Cardiac muscle cell (in vitro differentiated cells and primary cell): ENCODE measurements at places on chromosomes 7 and 10.

DNA sequence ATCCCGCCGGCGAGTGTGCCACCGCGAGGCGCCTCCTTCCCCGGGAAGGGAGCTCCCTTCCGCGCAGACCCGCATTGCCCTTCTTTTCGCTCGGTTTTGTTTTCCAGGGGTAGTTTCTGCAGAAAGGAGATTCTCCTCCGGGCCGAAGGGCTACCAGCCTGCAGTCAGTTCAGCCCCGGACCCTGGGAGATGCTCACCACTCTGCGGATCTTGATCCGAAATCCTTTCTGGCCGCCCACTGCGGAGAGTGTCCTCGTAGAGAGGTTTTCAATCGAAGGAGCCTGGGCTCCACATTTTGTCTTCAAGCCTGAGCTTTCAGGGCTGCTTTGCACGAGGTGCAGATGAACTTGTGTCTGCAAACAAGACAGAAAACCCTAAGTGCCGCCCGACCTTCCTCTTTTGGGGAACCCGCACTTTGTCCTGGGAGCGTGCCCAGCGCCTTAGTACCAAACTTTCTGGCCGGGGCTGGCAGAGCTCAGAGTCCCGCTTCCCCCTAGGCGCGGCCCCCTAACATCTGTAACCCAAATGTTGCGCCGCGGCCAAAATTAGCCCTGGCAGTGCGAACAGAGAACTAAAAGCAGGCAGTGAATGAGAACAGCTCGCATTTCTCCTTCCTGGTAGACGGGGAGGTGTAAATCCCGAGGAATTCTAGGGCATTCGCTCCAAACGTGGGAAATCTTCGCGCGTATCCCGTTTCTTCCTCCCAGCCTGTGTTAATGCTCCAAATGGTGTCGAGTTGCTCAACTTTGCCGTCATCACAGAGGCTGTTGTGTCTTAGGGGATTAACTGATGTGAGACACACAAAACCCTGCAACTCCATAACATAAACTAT is 6.7 kb upstream of the EN2 start:
- DNase-seq: no peak

DNA sequence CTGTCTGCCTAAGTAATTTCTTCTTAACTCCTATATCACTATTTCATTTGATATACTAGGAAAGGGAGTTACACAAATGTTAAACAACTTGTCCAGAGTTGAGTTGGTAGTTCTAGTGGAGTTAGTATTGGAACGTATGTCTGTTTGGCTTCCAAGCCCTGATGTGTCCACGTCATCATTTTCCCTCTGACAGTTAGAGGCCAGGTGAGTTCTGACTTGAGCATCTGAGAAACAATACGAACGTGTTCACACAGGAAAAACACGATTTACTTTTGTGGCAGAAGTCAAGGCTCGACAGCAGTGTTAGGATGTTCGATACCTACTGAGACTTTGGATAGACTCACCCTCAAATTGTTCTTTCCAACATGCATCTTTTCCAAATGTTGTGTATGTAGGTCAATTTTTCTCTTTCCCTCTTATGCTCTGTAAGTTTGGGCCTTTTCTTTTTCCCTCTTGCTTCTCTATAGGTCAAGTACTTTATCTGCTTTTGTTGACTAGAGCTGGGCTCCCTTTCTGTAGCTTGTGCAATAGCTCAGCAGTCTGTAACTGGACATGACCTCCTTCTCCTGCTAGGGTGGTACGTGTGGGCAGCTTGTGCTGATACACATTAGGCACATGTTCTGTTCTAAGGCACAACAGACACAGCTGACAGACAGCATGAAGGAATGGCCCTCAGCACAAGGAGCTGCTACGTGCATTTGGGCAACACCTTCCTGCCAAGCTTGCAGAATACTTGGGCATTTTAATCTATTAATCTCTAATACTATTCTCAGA is 222.9 kb downstream of the PTEN start:
- peak; percentile 2 for DNase-seq

- no peak for DNase-seq
These were observed 143.5 kb upstream of the TRIM24 start for GRCh38 chr7:138316421-138317043.

DNA sequence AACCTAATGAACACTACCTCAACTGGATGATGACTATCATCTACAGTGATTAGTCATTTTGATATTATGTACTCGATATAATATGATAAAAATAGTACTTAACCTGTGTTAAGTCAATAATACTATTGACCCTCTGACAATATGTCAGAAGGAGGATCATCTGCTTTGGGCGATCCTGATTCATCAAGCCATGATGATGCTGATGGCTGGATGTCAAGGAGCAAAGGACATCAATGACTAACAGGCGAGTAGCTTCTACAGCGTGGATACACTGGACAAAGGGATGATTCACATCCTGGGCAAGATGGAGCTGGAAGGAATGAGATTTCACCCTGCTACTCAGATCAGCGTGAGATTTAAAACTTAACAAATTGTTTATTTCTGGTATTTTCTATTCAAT is 94.4 kb upstream of the SKAP2 start:
- DNase-seq: no peak

DNA sequence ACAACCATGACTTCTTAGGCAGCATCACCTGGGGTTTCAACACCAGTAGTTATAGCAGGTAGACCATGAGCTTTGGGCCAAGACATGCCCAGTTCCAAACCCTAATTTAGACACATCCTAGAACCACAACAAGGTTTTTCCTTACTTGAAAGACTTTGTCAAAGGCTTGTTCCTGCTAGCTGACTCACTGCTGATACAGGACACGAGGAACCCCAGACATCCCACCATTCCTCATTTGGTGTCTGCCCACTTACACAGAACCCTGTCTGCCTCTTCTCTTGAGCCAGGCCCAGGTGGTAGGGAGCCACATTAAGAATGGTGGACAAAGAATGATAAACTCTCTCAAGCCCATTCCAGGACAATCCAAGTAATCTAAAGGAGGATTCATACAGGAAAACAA is 109.0 kb downstream of the CCDC71L start:
- DNase-seq: no peak

DNA sequence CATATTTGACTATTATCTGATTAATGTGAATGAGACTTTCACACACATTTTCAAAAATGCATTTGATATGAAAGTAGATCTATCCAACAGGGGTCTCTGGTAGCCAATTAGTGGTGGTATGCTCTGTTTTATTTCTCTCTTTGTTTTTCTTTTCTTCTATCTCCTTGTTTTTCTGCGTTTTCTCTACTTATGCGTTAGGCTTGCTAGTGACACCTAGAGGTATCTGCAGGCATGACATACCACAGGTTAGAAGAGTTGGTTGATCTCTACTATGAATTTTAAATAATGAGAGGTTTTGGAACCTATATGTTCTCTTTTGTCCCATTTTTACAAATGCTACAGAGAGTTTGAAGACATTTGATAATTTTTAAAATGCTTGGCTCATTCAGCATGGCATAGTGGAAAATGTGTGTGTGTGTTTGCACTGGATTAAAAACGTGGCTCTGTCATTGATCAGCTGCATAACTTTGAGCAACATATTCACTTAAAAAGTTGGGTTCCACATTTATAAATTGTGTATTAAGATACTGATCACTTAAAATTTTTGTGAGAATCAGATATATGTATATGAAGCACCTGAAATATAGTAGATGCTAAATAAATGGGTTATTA is 28.1 kb upstream of the PLXDC2 start:
- peak; percentile 63 for DNase-seq

- DNase-seq: no peak
These were observed 23.4 kb upstream of the SHH start for GRCh38 chr7:155835446-155836215.

- peak; percentile 24 for DNase-seq
These were observed 68.0 kb downstream of the SLC29A4 start for GRCh38 chr7:5350600-5351385.

DNA sequence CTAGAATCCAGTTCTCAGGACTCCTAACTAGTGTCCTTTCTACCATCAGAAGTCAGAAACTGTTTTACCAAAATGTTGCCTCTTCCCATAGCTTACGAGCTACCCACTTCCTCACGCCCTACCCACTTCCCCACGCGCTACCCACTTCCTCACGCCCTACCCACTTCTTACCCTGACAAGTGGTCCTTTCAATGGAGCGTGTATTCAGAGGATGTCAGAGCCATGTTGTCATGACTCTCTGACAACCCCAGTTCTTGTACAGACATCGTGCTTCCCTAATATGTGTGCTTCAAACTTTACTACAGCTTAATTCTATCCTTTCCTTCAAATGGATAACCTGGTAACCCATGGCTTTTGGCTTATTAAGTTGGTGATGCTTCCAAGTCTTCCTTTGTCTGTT is 84.8 kb upstream of the PHF14 start:
- DNase-seq: no peak

DNA sequence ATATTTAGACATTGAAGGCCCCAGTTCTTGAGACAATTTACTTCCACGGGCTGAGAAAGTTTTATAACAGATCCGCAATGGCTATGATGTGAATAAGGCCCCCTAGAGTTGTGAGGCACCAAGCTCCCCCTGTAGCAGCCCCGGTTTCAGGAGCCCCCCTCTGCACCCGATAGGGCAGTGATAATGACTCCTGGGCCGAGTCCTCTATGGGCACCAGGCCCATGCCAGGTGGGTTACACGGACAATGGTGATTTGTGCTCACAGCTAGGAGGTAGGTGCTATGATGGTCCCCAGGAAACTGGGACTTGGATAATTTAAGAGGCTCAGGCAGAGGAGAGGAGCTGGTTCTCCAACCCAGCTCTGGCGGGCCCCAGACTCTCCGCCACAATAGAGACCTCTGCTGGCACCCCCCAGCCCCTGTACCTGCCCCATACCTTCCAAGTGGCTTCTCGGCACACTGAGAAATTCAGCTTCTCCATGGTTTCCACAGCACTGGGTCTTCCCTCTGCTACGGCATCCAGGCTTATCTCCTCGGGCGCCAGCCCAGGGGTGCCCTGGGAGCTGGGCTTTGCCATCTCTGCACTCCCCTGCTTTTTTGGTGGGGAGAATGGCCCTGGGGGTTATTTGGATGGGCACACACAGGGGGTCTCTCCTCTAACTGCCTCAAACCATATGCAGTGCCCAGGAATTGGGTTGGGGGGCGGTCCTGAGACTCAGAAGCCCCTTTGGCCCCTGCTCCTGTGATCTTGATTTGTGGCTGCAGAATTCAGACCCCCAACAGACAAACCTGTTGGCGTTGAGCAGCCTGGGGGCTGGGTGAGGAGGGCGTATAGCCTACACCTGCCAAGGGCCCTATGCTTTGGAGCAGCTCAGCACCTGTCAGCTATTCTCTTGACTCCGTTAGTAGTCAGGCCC is 12.2 kb upstream of the KCP start:
- no peak for DNase-seq

- no peak for DNase-seq
These were observed 160.3 kb downstream of the SNX10 start for GRCh38 chr7:26451997-26452396.

DNA sequence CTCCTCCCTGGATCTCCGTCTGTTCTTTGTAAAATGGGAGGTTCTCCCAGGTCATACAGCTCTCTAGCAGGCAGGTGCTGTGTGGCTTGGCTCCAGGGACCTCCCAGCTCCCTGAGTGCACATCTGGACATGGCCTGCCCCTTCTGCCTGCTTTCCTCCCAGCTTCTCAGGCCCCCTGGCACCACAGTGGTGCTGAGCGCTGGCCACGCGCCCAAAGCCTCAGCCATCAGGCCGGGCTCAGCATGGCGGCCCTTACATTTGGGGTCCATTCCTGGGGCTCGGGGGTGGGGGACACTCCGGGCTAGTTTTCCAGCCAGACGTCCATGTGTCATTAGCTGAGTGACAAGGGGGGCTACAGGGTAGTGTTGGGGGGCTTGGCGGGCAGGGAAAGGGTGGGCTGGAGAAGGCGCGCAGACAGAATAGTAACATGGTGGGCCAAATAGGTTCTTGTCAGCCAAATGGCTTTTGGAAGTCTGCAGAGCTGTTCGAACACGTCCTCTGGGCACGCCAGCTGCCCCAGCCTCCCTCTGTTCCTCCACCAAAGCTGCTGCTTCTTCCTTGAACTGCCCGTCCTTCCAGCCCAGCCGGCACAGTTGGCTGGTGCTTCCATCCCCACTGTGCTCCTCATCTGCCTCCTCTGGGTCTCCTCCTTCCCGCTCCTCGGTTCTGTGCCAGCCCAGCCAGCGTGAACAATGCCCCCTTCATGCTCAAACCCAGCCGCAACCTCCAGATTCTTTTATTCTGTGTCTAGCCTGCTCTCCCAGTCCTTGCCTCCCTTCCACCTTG is 65.9 kb downstream of the GOLGA7B start:
- no peak for DNase-seq

DNA sequence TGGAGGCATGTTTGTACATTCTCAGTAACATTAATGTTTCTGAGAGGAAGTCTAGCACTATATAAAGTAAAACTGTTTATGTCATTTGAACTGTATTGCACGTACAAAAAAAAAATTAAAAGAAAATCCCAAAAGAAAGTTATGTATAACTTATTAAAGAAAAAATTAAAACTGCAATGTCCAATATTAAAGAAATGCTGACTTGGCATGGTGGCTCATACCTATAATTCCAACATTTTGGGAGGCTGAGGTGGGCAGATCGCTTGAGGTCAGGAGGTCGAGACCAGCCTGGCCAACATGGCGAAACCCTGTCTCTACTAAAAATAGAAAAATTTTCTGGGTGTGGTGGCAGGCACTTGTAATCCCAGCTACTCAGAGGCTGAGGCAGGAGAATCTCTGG is 178.7 kb upstream of the VIPR2 start:
- DNase-seq: no peak

GRCh38 chr7:116441534-116441933 is 58.0 kb upstream of the CAV2 start:
- DNase-seq: peak; percentile 63

- no peak for DNase-seq
These were observed 18.5 kb upstream of the ANTXRL start for GRCh38 chr10:46268076-46268881.

- no peak for DNase-seq
These were observed 335.7 kb downstream of the SFMBT2 start for GRCh38 chr10:7075110-7075509.

- DNase-seq: peak; percentile 57
These were observed 15.6 kb upstream of the PBLD start for GRCh38 chr10:68348265-68348741.

GRCh38 chr7:39271402-39271801 is 293.7 kb downstream of the POU6F2 start:
- DNase-seq: peak; percentile 73

GRCh38 chr7:4500812-4501211 is 181.3 kb upstream of the FOXK1 start:
- DNase-seq: no peak

GRCh38 chr10:34593930-34594329 is 221.2 kb downstream of the PARD3 start:
- no peak for DNase-seq

DNA sequence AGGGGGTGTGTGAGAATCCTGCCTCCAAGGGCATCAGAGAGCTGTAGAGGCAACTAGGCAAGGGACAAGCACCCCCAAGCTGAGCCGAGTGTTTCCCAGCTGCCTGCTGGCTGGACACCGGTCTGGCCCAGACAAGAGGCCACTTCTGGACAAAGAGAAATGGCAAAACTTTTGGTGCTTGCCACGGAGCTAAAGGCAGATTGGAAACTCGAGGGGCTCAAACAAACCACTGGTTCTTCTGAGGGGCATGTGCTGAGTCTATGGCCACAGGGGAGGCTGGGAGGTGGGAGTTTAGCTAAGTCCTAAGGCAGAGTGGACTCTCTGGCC is 66.5 kb upstream of the INPP5A start:
- DNase-seq: no peak

GRCh38 chr7:90938371-90938770 is 325.9 kb upstream of the FZD1 start:
- no peak for DNase-seq
